ENCODE measurements at places on chromosomes 1 and 21.

GRCh38 chr1:175341631-175342429 is 149.3 kb upstream of the KIAA0040 start:
- DNase-seq, result no peak

GRCh38 chr21:45303091-45303615 is 15.5 kb upstream of the POFUT2 start:
- DNase-seq, result no peak

DNA sequence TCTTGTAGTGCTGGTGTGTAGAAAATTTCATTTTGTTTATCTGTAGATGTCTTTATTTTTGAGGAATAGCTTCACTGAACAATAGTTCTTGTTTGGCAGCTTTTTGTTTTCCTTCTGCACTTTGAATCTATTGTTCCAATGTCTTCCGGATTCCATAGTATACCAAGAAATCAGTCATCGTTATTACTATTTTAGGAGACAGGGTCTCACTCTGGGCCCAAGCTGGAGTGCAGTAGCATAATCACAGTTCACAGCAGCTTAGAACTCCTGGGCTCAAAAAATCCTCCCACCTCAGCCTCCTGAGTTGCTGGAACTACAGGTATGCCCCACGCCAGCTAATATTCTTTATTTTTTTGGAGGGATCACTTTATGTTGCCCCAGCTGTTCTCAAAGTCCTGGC is 67.7 kb upstream of the RGS2 start:
- no peak for DNase-seq

GRCh38 chr1:22048351-22049192 is 3.9 kb upstream of the CDC42 start:
- DNase-seq, result no peak

DNA sequence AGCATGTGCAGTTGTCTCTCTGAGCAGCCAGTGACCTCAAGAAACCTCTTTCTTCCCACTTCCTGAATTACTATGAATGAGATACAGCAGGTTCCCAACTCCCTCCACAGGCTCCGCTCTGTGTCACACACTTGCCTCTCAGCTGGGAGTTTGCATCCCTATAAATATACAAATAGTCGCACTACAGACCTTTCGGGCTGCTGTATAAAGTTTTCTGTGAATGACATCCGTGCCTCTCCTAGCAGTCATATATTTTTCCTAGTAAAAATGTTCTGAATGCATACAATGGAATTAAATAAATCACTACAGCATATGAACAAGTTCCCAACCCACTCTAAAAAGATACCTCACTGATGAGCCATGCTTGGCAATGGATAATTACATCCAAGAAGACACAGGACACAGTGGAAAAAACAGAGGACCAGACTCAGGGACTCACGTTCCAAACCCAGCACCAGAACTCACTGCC is 66.8 kb downstream of the CAPZB start:
- DNase-seq, result no peak

DNA sequence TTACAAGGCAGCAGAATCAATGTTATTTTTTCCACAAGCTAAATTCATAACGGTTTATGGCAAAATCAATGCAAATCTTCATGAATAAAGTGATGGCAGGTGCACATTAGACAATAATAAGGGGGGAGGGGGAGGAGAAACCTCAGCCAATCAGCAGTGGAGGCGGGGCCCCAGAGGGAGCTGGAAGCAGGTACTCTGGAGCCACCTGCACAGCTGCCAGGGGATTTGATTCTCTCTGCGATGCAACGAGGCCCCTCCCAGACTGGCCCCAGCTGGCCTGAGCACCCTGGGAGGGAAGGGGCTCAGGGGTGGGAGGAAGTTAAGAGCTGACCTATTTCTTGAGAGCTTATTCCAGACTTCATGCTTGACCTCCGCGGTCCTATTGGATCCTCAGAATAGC is 127.8 kb upstream of the IGSF21 start:
- peak; percentile 69 for DNase-seq

DNA sequence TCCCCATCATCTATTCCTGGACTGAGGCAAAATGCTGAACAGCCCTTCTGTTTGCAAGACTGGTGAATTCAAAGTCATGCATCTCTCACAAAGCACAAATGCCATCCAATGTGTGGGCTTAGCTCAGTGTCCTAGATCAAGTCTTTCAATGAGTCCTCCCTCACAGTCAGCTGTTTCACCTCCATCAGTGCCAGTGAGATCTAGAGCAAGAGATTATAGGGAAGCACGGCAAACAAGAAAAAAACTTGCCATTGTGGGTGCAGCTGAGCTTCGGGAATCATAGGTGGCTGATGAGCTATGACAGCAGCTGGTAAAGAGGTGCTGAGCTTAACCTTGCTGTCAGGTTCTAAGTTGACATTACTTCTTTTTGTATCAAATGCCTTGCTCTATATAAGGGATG is 130.2 kb downstream of the LMX1A start:
- no peak for DNase-seq

DNA sequence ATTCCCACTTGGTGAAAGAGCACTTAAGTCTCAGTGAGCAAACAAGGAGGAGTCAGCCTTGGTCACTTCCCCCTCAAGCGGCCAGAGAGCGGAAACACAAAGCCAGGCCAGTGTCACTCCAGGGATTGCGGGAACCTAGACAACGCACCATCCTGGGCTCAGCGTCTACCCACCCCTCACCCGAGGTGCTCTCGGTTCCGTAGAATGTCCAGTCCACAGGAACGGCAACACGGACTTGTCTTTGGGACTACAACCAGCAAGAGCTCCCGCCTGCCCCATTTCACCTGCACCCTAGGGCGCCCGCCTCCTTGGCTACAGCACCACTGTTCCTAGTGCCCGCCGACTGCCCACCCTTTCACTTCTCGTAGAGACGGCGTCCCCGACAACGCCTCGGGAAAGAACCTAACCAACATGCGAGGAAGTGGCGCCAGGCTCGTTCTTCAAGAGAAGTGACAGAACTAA is 509 bp downstream of the GDAP2 start:
- DNase-seq, result no peak

DNA sequence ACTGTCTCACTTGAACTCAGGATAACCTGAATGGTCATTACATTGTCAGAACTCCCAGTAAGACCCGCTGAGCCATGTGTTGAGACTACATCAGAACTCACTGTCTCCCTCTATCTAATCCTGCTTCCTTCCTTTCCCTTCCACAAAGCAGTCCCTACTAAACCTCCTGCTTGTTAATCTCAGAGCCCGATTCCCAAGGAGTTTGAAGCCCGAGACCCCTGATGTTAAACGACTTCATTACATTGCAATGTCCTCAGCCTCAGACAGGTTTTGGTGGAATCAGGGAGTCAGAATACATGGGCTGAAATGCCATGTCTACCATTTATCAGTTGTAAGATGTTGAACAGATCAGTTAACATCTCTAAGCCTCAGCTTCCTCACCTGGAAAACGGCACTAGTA is 682.4 kb downstream of the ADGRL2 start:
- no peak for DNase-seq

DNA sequence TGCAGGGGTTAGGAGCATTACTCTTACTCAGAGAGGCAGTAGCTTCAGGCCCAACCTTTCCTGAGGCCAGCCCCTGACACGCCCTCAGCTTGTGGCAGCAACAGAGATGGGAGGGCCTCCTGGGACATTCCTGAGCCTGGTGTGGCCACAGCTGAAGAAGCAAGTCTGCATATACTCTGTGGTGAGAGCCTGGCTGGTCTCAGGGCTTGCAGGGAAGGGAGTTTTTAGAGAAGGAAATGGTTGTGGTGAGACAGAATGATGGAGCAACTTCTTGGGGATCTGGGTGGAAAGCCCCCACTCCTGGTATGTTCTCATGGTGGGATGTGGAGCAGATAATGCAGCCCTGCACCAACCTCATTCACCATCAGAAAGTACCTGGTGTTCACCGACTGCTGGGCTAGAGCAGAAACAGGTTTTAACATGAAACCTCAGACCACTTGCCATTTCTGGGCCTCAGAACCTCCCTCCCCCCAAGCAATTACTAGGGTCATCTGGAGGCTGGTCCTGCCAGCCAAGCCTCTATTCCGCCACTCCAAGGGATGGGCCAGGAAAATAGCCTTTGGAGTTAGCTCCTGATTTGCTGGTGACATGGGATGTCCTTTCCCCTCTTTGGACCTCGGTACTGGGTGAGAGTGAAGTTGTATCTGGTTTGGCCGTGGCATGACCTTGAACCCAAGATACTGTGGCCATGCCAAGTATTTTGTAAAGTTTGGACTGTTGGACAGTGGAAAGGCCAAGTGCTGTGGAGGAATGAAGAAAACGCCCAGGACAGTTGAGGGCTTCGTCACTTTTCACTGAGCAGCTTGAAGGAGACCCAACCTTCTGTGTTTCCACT is 28.1 kb upstream of the RNF19B start:
- DNase-seq, result peak; percentile 80

- no peak for DNase-seq
Observed at GRCh38 chr1:107379826-107380225, 239.0 kb downstream of the NTNG1 start.

GRCh38 chr1:121525355-121525754 is 340.6 kb downstream of the SRGAP2C start:
- no peak for DNase-seq

- DNase-seq, result no peak
Observed at GRCh38 chr1:167065471-167065870, 24.7 kb downstream of the GPA33 start.

DNA sequence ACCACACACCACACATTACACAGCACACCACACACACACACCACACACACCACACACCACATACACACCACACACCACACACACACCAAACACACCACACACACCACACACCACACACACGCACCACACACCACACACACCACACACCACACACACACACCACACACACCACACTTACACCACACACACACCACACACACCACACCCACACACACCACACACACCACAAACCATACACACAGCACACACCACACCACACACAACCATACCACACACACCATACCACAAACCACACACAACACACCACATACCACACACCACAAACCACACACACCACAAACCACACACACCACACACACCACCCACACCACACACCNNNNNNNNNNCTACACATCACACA is 40.9 kb upstream of the SIK1 start:
- no peak for DNase-seq

DNA sequence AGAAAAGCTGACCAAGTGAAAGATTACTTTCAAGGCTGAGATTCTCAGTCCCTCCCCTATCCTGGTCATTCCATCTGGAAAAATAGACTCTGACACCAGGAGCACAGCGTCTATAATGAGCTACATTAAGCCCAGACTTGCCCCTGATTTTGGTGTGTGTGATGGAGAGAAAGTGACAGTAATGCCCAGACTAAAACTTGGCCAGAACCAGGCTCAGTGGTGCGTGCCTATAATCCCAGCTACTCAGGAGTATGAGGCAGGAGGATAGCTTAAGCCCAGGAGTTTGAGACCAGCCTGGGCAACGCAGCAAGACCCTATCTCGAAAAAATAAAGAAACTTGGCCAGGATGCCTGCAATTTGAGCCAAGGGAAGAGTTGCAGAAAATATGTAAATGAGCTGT is 15.9 kb downstream of the PLEKHA6 start:
- no peak for DNase-seq
